ENCODE measurements at places on chromosomes 3 and 15.

- DNase-seq, result peak; percentile 44
Observed at GRCh38 chr15:64067564-64068030, 21.3 kb upstream of the DAPK2 start.

- DNase-seq, result no peak
Observed at GRCh38 chr3:108404368-108404767, 106.0 kb downstream of the MYH15 start.

- no peak for DNase-seq
Observed at GRCh38 chr3:117444175-117444574, 734.6 kb downstream of the TUSC7 start.

- DNase-seq, result no peak
Observed at GRCh38 chr3:37989821-37990480, 635 bp upstream of the VILL start.

DNA sequence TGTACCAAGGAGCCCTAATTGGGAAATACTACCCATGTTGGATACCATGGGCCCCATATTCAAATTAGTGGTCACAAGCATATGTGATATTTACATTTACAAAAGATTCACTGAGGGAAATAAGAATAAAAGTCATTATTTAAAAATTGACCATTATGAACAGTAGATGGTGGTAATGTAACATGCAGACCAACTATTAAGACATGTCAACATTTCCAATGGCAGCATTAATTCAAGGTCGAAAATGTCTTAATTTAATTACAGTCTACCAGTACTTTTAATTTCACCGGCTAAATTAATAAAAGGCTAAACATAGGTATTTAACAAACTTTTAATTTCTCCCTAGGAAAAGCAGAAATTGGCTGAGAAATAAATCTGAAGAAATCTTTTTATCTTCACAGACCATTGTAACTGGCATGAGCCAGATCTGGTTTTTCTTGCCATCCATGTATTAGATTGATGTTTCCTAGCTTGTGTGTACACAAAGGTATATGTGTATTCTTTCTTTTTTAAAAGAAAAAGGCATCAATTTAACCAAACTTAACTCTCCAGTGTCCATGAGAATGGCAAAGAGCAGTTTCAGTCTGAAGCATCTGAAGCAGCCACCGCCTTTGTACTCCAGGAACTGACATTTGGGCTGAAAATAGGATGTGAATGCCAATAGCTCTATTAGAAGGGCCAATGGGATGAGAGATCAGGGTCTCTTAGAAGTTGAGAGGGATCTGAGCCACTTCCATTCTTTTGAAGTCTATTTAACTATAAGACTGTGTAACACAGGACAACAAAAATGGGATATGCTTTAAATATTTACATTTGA lies 26.6 kb downstream of the NEK11 start:
- DNase-seq, result no peak

DNA sequence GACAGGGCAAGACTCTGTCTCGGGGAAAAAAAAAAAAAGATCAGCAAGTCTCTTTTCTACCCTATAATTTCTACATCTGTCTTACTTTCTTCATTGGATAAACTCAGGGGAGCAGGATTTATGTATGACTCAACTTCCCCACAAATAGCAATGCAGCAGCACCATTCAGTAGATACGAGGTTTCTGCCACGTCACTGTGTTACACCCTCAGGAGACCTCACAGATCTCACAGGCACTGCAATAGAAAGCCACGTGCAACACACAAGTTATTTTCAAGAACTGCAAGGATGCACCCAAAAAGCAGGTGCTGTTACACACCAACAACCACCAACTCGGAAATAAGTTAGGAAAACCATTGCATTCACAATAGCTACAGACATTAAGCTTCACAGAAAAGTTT lies 30.2 kb downstream of the TSPAN3 start:
- no peak for DNase-seq

GRCh38 chr15:34773013-34773412 lies 18.2 kb upstream of the GJD2 start:
- DNase-seq, result no peak

DNA sequence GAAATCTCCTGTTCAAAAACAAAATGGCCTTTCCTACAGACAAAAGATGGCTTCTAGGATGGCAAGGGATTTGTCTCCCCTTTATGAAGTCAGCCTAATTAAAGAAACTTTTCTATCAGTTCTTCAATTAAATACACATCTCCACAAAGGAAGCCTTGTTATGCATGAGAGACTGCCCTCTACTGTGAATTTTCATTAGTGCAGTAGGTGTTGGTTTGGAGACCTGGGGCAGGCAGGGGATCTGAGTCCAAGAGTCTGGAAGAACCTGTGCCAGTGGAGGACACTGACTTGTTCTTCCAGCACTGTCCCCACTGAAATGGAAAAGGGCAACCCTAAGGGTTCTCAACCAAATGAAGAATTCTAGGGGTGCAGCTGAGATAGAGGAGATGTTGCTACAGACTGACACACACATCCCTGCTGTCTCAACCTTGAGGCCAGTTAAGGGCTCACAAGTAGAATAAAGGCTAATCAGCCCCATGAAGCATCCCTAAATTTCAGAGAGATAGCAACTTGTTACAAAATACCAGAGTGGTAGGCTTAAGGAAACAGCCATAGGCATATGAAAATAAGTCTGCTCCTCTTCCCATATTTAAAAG lies 174.0 kb upstream of the PRICKLE2 start:
- DNase-seq, result no peak

GRCh38 chr3:141087076-141087777 lies 36.1 kb downstream of the SPSB4 start:
- no peak for DNase-seq

- no peak for DNase-seq
Observed at GRCh38 chr3:112640276-112640929, 540 bp downstream of the CCDC80 start.

GRCh38 chr15:101188637-101189408 lies 63.0 kb downstream of the CHSY1 start:
- DNase-seq, result no peak

- DNase-seq, result no peak
Observed at GRCh38 chr3:31567036-31567435, 34.3 kb downstream of the STT3B start.

- no peak for DNase-seq
Observed at GRCh38 chr15:99657996-99658395, 75.2 kb downstream of the LYSMD4 start.
